ENCODE measurements at places on chromosomes 2 and 18.

GRCh38 chr2:158486970-158487325 is 30.2 kb downstream of the PKP4 start:
- no peak for DNase-seq

- DNase-seq: no peak
Measured at GRCh38 chr18:34647251-34647650, 62.8 kb upstream of the DTNA start.

DNA sequence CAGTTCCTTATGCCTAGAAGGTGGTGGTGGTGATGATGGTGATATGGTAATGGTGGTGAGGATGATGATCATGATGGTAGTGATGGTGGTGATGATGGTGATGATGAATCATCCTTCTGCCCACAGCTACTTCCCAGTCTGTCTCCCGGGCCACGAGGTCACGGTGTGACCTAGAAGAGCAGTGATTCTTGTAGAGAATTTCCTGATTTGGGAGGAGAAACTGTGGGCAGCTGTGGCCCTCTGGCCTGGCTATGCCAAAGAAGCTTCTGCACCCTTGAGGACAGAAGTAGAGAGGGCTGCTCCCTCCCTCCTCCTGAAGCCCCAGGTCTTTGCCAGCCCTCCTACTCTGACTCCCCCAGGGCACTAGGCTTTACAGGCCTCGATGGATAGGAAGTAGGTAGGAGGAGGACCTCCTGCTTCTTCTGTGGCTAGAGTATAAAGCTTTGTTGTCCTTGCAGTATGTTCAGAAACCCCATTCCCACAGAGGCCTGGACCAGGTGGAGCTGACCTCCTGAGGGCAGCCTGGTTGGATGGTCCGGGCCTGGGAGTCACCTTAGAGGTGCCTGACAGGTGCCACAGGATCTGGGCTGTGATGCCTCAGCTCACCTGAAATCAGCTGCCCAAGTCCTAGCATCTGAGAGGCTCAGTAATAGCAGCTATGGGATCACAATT is 57.9 kb upstream of the EPAS1 start:
- no peak for DNase-seq

DNA sequence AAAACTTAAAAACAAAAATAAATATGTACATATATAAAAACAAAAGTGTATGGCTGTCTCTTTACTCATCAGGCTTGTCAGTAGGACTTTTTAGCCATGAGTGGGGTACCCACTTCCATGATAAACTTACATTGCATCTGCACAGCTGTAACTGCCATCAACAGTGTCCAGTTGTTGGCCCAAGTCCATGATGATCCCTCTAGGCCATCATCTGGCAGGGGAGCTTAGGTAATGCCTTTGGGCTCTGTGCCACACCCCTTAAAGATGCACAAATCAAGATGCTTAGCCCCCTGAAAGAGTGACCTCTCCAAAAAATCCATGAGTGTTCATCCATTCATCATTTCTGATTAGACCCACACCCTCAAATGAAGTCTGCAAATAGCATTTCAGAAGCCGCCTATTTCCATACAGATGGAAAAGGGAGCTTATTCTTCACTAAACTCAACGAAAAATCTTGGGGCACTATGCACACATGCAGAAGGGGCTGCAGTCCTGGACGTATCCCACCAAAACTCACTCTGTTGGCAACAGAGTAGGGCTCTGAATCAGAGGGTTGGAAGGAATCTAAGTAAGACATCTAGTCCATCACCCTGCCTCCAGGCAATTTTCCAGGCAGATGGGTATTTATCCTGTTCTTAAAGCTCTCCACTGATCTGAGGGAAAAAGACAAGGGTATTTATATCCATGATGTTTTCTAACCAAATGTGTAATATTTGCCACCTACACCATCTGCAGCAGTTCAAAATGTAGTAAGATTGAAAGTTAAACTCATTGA is 691.0 kb downstream of the ZEB2 start:
- DNase-seq: no peak

DNA sequence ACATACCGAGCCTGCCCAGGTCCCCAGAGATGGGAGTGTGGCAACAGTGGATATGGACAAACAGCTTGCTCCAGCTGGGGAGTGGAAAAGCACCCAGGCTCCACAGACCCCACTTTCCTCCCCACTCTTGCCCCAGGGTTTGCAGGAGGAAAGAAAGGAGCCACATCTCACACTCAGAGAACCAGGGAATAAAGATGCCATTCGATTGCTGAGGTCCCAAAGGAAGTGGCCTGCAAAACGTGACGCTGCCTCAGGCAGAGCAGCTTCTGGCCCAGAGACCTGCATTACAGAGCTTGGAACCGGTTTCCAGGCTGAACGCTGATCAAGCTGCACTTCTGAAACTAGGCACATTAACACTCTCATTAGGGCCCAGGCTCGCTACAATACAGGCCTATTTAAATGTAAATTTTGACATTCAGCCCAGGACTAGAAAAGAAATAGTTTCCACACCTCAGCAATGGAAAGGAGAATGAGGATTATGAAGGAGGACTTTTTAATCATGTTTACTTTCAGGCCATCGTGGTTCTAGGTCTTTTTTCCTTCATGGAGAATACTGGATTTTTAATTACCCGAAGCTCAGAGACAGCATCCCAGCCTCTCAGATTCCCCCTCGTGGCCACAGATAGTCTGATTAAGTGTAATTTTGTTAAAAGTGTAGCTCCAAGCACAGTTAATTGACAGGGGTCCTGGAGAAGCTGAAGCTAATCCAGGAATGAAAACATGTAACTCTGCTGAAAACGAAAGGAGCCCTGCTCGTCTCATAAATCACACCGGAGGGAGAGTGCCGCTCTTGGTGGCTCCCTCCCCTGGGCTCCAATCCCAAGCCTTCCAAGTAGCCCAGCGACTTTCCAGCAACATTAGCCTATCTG is 221.3 kb upstream of the RAB6C start:
- no peak for DNase-seq
